ENCODE measurements at places on chromosomes 4 and X.

GRCh38 chrX:110426155-110426504 lies 67.5 kb downstream of the RTL9 start:
- DNase-seq = no peak

DNA sequence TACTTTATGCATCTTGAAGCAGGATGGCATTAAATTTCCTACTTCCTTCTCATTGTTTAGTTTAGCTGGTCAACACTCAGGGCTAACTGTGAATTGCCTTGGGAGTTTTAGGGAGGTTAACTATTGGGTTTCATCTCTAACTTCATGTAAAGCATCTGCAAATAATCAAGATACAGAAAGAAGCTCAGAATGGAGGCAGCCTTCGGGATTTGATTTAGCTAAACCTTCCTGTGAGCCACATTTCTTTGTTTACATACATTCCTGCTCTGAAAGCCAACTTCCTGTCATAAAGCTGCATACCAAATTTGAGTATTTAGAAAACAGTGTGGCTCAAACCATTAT lies 131.7 kb upstream of the PCDH18 start:
- no peak for DNase-seq

- no peak for DNase-seq
Observed at GRCh38 chr4:182827954-182828353, 89.2 kb downstream of the DCTD start.

DNA sequence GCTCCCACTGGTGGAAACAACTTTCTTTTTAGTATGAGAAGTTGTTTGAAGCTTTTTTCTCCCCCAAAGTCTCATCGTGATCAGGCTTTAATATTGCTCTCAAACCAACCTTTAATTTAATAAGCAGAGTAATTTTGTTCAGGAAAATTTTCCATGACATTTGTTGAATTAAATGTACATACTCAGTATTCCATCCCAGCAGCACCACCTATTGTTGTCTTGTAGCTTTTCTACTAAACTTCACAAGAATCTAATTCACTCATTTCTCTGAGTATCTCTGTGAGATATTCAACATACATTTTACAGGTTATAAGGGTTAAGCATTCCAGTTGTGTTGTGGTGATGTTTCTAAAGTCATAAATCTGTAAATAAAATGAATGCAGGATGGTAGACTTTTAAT lies 218.3 kb upstream of the HAND2 start:
- no peak for DNase-seq

- DNase-seq = no peak
Observed at GRCh38 chr4:3470244-3471097, 7.4 kb downstream of the DOK7 start.

DNA sequence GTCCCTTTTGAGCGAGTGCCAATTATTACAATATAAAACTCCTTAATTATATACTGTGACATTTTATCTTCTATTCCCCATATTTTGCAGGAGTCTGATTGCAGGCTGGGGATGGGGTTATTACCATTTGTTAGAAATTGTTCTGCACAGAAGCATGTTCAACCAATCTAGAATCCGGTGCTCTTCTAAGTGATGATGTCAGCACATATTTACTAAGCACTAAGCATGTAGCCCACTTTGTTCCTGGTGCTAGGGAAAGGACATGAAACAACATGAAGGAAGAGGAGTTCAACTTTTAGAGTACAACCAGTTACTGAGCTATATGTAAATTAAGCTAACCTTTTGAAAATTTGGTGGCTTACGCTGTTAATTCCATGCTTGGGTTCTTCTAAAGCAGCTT lies 52.8 kb upstream of the IL1RAPL2 start:
- no peak for DNase-seq
